ENCODE measurements at places on chromosomes 13 and 19. TPM values are rescaled to one million over a fixed set of nuclear protein-coding genes. Genes with fewer than 3 reads are reported as not detected.

Gene LRRC63
- polyA plus RNA-seq: not detected

Gene PHLDB3
- polyA plus RNA-seq: 4.2 TPM

Gene C19orf81
- polyA plus RNA-seq: 1.2 TPM

Gene LAIR2
- polyA plus RNA-seq: not detected

Gene YJEFN3
- not detected for polyA plus RNA-seq

Gene GJA3
- 0.13 TPM for polyA plus RNA-seq

Gene ZNF793
- polyA plus RNA-seq: 3.2 TPM

Gene OVOL3
- not detected for polyA plus RNA-seq

Gene CEACAM16
- not detected for polyA plus RNA-seq

Gene STAP2
- 0.94 TPM for polyA plus RNA-seq

DNA sequence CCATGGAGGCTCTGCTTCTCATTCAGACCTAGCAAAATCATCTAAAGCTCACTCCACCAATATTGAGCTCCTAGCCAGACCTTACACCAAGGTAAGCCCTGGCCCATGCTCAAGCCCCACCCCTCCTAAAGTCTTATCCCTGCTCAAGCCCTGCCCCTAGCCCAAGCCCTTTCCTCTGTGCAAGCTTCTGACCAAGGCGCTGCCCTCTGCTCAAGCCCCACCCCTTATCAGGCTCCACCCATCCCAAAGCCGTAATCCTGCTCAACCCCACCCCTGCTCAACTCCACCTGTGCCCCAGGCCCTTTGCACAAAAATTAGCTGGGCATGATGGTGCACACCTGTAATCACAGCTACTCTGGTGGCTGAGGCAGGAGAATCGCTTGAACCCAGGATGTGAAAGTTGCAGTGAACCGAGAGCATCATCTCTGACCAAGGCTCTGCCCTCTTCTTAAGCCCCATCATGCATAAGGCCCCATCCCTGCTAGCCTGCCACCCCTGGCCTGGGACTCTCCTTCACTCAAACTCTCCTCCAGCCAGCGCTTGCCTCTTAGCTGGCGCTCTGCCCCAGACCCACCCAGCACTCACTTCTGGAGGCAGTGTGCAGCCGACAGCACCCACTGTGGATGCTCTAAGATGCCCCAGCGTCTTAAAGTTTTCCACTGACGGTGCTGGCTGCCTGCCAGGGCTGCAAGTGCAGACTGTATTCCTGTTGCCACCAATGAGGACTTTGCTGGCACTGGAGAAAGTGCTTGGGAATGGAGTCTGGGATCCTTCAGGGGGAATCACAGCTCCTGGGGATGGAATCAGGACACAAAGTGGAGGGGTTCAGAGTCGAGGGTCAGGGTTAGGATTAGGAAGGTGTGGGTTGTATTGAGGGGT is 16.5 kb downstream of the KLK4 start:
- H3K36me3 ChIP-seq: no peaks in the 10 kb centered on the region
- H3K27me3 ChIP-seq: peaks cover 5% of the 10 kb centered on the region
- no peak overlapping the region for H3K4me3 ChIP-seq
- DNase-seq: no peak
- H3K27ac ChIP-seq: peak overlapping the region; percentile 96

DNA sequence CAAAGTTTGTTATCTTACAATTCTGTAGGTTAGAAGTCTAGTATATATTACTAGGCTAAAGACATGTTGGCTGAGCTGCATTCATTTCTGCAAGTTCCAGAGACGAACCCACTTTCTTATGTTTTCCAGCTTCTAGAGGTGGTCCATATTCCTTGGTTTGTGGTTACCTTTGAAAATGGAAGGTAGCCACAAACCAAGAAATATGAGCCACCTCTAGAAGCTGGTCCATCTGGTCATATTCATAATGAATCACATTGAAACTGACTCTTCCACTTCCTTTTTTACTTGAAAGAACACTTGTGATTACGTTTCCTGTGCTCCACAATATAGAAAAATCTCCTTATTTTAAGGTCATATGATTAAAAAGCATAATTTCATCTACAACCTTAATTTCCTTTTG is 943.0 kb upstream of the PCDH9 start:
- H3K27ac ChIP-seq: no peak overlapping the region
- DNase-seq: no peak
- H3K4me3 ChIP-seq: no peak overlapping the region

DNA sequence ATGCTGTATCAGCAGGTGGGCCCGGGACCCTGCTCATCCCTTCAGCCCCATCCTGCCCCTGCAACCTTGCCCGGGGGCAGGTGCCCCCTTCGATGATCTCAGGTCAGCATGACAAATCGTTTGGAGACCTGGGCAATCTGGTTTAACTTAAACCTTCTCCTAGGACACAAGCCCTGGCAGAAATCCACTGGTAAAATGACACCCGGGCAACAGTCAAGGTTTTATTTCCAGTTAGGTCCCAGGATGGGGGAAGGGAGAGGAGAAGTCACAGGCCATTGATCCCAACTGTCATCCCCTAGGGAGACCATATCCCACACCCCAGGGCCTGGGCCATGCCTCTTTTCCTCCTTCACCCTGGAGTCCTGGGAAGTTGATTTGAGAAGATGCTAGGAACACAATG is 1.8 kb upstream of the PLIN5 start:
- H3K36me3 ChIP-seq: no peaks in the 10 kb centered on the region
- no peak overlapping the region for H3K4me3 ChIP-seq
- DNase-seq: no peak
- peaks cover 12% of the 10 kb centered on the region for H3K27me3 ChIP-seq
- no peak overlapping the region for H3K27ac ChIP-seq

- no peaks in the 10 kb centered on the region for H3K27me3 ChIP-seq
- no peak overlapping the region for H3K27ac ChIP-seq
- H3K36me3 ChIP-seq: peaks cover 3% of the 10 kb centered on the region
- no peak for DNase-seq
Observed at GRCh38 chr19:4704317-4704673, 19.3 kb downstream of the DPP9 start.

DNA sequence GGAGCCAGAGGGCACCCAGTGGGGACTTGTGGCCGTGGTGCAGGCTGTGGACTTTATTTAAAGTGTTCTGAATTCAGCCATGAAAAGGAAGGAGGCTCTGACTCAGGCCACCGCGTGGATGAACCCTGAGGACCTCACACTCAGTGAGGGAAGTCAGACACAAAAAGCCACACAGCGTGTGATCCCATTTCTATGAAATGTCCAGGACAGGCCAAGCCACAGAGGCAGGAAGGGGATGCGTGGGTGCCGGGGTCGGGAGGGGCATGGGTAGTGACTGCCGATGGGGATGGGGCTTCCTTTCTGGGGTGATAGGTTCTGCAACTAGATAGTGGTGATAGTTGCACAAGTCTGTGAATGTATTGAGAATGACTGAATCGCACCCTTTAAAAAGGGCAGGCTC is 8.7 kb upstream of the ZBTB7A start:
- H3K4me3 ChIP-seq: peak overlapping the region; percentile 19
- H3K4me1 ChIP-seq: peaks cover 9% of the 10 kb centered on the region
- no peak for DNase-seq
- peak overlapping the region; percentile 70 for H3K27ac ChIP-seq
- H3K36me3 ChIP-seq: no peaks in the 10 kb centered on the region
- H3K27me3 ChIP-seq: no peaks in the 10 kb centered on the region

DNA sequence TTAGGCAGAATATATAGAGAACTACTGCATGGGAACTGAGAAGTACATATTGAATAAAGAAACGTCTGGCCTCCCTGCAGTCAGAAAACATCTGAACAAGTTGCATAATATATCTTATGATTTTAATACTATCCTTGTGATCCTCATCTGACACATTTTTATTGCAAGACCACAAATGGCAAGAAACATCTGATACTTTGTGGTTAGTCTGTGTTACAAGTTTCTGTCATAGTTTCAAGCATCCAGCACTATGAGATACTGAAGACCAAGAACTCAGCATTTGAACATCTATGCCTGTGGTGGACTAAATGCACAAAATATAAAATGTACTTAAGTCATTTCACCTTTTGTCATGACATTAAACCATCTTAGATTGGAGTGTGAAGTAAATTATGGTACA is 1175.8 kb upstream of the MIR17HG start:
- H3K27ac ChIP-seq: no peak overlapping the region
- H3K27me3 ChIP-seq: no peaks in the 10 kb centered on the region
- no peak overlapping the region for H3K4me3 ChIP-seq
- no peaks in the 10 kb centered on the region for H3K36me3 ChIP-seq
- H3K4me1 ChIP-seq: no peaks in the 10 kb centered on the region
- no peak for DNase-seq

GRCh38 chr19:30376272-30376671 is 4.1 kb downstream of the ZNF536 start:
- no peak for DNase-seq
- H3K36me3 ChIP-seq: no peaks in the 10 kb centered on the region
- no peaks in the 10 kb centered on the region for H3K4me1 ChIP-seq
- no peak overlapping the region for H3K4me3 ChIP-seq
- no peak overlapping the region for H3K27ac ChIP-seq

- no peaks in the 10 kb centered on the region for H3K27me3 ChIP-seq
- no peak overlapping the region for H3K4me3 ChIP-seq
- H3K27ac ChIP-seq: no peak overlapping the region
- H3K4me1 ChIP-seq: peaks cover 14% of the 10 kb centered on the region
- H3K36me3 ChIP-seq: no peaks in the 10 kb centered on the region
Observed at GRCh38 chr13:46866150-46866549, 30.7 kb downstream of the HTR2A start.

DNA sequence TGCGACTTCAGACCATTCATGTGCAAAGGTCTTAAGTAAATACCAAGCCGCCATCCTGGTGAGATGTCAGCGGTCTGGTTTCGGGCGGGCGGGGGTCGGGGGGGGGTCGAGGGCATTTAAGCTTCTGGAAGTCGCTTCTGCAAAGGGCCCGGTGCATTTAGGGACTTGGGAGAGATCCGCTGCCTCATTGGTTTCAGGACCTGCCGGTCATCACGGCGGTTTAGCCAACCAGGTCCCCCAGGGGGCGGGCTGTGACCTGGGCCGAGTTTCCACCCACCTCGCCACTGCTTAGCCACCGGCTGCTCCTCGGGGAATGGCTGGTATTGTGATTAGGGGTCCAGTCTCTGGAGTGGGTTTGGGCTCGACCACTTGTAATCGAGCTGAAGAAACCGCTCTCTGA is 7.8 kb downstream of the ANKLE1 start:
- H3K27ac ChIP-seq: no peak overlapping the region
- H3K27me3 ChIP-seq: no peaks in the 10 kb centered on the region
- DNase-seq: peak; percentile 36
- peaks cover 4% of the 10 kb centered on the region for H3K4me1 ChIP-seq
- no peak overlapping the region for H3K4me3 ChIP-seq

GRCh38 chr13:41668130-41668757 is 210.9 kb downstream of the RGCC start:
- peaks cover 15% of the 10 kb centered on the region for H3K27me3 ChIP-seq
- peak; percentile 43 for DNase-seq
- H3K36me3 ChIP-seq: peaks cover 24% of the 10 kb centered on the region

DNA sequence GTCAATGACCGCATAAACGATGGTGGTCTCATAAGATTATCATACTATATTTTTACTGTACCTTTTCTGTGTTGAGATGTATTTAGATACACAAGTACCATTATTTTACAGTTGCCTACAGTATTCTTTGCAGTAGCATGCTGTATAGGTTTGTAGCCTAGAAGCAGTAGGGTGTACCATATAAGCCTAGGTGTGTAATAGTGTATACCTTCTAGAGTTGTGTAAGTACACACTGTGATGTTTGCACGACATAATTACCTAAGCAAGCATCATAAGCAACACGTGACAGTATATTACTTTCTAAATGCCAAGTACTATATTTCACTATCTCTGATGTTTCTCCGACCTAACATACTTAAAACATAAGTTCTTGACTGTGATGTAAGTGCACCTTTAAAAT is 2.7 kb downstream of the LPAR6 start:
- H3K27me3 ChIP-seq: no peaks in the 10 kb centered on the region
- DNase-seq: no peak
- peaks cover 13% of the 10 kb centered on the region for H3K36me3 ChIP-seq
- H3K27ac ChIP-seq: peak overlapping the region; percentile 20
- peaks cover 31% of the 10 kb centered on the region for H3K4me1 ChIP-seq
- H3K4me3 ChIP-seq: no peak overlapping the region

GRCh38 chr19:55391191-55391670 is 5.5 kb downstream of the RPL28 start:
- no peaks in the 10 kb centered on the region for H3K36me3 ChIP-seq
- H3K27ac ChIP-seq: no peak overlapping the region
- no peak for DNase-seq

- H3K27me3 ChIP-seq: peaks cover 45% of the 10 kb centered on the region
- H3K27ac ChIP-seq: no peak overlapping the region
- no peaks in the 10 kb centered on the region for H3K36me3 ChIP-seq
- no peak overlapping the region for H3K4me3 ChIP-seq
- peaks cover 3% of the 10 kb centered on the region for H3K4me1 ChIP-seq
Observed at GRCh38 chr19:13255041-13255718, 105.0 kb downstream of the IER2 start.

- H3K4me3 ChIP-seq: peak overlapping the region; percentile 61
- H3K27me3 ChIP-seq: peaks cover 16% of the 10 kb centered on the region
- no peak overlapping the region for H3K27ac ChIP-seq
- H3K4me1 ChIP-seq: peaks cover 10% of the 10 kb centered on the region
- DNase-seq: no peak
- H3K36me3 ChIP-seq: no peaks in the 10 kb centered on the region
Observed at GRCh38 chr19:44644402-44645016, 799 bp downstream of the PVR start.

DNA sequence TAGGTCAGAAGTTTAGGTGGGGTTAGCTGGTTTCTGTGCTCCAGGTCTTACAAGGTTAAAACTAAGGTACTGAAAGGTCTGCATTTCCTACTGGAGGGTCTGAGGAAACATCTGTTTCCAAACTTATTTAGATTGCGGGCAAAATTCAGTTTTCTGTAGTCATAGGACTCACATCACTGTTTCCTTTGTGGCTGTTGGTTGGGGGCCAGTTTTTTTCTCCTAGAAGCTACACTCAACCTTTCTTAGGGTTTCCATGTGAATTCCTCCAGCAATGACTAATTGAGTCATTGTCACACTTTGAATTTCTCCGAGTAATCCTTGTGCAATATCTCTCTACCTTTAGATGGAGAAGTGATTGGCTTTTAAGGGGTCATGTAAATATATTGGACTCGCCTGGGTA is 773.4 kb upstream of the SLITRK1 start:
- no peak overlapping the region for H3K27ac ChIP-seq
- no peak overlapping the region for H3K4me3 ChIP-seq
- no peak for DNase-seq
- H3K27me3 ChIP-seq: no peaks in the 10 kb centered on the region
- H3K36me3 ChIP-seq: no peaks in the 10 kb centered on the region
- no peaks in the 10 kb centered on the region for H3K4me1 ChIP-seq

DNA sequence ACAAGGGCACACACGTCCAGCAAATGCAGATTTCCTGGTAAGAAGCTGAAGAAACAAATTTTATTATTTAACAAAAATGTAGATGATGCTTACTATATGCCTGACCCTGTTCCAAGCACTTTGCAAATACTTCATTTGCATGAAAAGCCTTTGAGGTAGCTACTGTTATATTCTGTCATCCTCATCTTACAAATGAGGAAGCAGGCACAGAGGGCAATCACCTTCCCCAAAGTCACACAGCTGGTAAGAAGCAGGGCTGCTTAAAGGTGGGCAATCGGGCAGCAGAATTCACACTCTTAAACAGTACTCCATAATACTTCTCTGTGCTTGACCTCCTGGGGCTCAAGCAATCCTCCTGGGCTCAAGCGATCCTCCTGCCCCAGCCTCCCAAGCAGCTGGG is 18.3 kb upstream of the PNMA8C start:
- no peak for DNase-seq
- H3K27me3 ChIP-seq: peaks cover 9% of the 10 kb centered on the region
- no peak overlapping the region for H3K27ac ChIP-seq
- H3K4me3 ChIP-seq: no peak overlapping the region
- peaks cover 7% of the 10 kb centered on the region for H3K36me3 ChIP-seq
